Astrocyte (in vitro differentiated cells and primary cell): ENCODE measurements at places on chromosomes 11 and 22.

- DNase-seq, result no peak
Measured at GRCh38 chr22:47188261-47189055, 426.0 kb downstream of the TBC1D22A start.

GRCh38 chr11:112024178-112024772, 933 bp upstream of the DLAT start:
- no peak for DNase-seq

GRCh38 chr11:119473226-119473625, 50.3 kb upstream of the THY1 start:
- no peak for DNase-seq

DNA sequence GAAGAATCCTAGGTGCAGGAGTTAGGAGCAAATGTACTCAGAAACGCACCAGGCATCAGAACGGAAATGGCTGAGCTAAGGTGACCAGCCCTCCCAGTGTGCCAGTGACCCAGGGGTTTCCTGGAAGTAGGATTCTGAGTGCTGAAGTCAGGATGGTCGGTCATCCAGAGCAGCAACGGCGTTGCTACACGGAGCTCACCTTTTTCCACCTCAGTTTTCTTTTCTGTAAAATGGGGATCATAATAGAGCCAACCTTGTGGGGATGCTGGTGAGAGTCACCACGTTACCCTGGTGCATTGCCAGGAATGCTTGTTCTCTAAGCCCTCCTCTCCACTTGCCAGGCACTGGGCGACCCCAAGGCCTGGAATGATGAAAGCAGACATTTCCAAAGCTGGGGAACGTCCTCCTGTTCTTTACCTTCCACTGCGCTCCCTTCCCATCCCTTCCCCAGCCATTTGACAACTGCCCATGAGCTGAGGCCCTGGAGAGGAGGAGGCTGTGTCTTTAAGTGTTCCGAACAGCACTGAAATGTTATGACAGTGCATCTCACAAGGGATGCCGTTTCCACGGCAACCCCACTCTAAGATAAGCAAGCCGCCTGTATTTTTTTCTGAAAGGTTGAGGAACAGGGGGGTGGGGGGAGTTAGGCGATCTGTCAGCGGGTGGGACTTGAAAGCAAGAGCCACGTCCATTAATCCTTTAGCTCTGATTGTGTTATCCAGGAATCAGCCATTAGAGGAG, 66.8 kb downstream of the TSPAN18 start:
- DNase-seq, result peak; percentile 17

- DNase-seq, result no peak
Measured at GRCh38 chr11:3817181-3817800, 8.9 kb downstream of the PGAP2 start.

DNA sequence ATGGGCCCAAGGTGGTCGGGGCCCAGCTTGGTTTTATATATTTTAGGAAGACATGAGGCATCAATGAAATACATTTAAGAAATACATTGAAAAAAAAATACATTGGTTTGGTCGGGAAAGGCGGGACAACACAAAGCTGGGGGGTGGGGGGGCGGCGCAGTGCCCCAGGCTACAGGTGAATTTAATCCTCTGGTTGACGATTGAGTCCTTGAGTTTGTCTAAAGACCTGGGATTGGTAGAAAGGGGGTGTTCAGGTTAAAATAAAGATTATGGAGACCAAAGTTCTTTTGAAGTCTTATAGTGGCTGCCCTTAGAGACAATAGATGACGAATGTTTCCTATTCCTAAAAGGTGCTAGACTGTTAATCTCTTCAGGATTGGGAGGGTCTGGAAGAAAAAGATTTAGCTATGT, 3.1 kb downstream of the IFITM1 start:
- no peak for DNase-seq

DNA sequence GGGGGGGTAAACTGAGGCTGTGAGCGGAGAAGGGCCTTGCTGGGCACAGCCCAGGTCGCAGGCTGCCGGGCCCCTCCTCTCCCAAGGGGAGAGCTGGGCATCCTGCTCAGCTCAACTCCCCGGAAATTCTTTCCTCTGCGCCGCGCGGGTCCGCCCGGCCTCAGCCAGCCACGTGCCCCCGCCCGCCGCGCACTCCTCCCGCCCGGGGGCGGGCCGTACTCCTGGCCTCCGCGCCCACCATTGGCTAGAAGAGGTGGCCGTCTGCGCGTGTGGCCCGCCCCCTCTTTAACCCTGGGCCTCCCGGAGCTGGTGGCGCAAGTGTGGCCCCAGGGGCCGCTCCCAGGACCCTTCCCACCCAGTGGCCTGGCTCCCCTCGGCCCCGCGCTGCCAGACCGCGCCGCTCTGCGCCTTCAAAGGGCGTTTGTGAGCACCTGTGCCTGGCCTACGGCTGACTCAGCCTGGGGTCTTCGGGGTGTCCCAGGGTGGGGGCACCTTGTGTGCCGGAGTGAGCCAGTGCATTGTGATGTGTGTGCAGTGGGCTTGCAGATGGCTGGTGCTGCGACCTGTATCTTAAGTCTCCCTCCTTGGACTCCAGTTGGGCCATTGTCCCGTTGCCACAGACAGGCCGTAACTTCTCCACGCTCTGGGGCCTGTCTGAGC, 2.0 kb downstream of the MRGPRF start:
- peak; percentile 63 for DNase-seq

- DNase-seq, result peak; percentile 77
Measured at GRCh38 chr11:84886344-84886743, 740.8 kb downstream of the DLG2 start.

DNA sequence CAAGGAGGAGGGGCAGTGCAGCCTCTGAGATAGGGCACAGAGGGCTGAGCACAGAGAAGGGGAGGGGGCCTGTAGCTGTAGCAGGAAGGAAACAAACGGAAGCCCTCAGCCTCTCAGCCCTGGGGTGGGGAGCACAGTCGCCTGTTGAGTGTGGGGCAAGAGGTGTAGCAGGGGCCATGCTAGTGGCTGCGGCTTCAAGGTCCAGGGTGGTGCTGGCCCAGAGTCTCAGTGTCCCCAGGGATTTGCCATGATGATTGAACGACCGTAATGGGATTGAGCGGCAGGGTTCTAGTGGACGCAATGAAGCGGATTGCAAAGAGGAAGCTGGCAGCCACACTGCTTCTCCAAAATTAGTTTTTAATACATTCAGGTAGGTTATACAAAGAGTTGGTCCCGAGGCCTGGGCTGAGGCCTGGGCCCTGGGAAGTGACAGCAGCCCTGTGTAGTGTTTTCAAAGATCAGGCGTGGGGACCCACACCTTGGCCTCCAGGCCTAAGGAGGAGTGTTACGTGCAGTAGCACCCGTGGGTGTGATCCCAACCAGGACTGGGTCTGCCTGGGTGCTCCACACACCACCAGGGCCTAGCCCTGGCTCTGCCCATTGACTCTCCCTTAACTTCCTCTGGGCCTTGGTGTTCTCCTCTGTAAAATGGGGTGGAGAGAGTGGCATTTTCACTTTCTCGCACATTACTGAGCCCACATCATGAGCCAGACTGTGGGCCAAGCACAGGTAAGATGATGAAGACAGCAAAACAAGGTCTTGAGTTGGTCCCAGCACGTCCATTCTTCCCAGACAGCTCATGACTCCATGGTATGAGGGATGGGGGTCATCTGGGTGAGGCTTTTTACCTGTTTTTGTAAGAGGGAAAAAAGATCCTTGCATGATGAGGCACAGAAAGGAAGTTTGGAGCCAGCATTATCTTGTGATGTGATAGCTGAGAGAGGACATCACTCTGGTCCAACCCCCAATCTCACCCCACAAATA, 13.1 kb downstream of the LRRC32 start:
- DNase-seq, result no peak

- DNase-seq, result no peak
Measured at GRCh38 chr22:45818424-45819085, 146.9 kb downstream of the ATXN10 start.

DNA sequence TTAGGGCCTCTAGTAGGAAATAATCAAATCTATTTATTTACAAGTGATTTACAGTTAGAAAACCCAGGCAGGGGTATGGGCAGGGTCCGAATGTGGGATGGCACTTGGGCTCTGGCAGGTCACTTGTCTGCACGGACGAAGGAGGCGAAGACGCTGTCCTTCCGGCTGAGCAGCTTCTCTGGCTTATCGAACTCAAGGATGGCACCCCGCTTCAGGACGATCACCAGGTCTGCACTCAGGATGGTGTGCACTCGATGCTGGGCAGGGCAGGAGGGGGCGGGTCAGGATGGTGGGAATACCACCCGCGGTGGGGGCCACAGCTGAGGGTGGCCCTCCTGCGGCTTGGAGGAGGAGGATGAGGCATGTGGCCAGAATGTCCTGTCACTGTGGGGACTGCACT, 4.4 kb upstream of the KCNJ11 start:
- no peak for DNase-seq

- no peak for DNase-seq
Measured at GRCh38 chr11:63998558-63999348, 12.5 kb downstream of the OTUB1 start.

GRCh38 chr11:108882211-108882831, 217.5 kb downstream of the DDX10 start:
- DNase-seq, result peak; percentile 71

GRCh38 chr22:47040486-47041270, 278.2 kb downstream of the TBC1D22A start:
- DNase-seq, result no peak

GRCh38 chr22:25048659-25049647, 96.4 kb downstream of the KIAA1671 start:
- DNase-seq, result peak; percentile 18

- DNase-seq, result no peak
Measured at GRCh38 chr11:118129471-118130172, 23.0 kb downstream of the SCN4B start.

DNA sequence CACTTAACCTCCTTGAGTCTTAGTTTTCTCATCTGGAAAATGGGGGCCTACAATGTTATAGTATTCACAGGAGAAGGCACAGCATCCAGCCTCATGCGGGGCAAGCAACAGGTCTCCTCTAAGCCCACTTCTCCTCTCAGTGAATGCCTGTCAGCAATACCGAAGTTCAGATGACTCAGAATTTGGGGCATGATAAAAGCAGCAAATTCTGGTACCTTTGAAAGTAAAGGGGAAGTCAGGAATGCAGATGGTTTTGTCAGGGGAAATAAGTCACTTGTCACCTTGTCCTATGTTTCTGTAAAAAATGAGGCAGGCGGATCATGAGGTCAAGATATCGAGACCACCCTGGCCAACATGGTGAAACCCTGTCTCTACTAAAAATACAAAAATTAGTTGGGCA, 350.2 kb downstream of the LARGE1 start:
- DNase-seq, result no peak

- DNase-seq, result no peak
Measured at GRCh38 chr22:45664136-45664646, 7.4 kb upstream of the ATXN10 start.
